ENCODE measurements at places on chromosomes 12 and 14.
A peak's percentile ranks its signal among the peaks of the same experiment; 100 is the strongest.

GRCh38 chr12:84561351-84561750 lies 351.2 kb downstream of the SLC6A15 start:
- no peak for DNase-seq

DNA sequence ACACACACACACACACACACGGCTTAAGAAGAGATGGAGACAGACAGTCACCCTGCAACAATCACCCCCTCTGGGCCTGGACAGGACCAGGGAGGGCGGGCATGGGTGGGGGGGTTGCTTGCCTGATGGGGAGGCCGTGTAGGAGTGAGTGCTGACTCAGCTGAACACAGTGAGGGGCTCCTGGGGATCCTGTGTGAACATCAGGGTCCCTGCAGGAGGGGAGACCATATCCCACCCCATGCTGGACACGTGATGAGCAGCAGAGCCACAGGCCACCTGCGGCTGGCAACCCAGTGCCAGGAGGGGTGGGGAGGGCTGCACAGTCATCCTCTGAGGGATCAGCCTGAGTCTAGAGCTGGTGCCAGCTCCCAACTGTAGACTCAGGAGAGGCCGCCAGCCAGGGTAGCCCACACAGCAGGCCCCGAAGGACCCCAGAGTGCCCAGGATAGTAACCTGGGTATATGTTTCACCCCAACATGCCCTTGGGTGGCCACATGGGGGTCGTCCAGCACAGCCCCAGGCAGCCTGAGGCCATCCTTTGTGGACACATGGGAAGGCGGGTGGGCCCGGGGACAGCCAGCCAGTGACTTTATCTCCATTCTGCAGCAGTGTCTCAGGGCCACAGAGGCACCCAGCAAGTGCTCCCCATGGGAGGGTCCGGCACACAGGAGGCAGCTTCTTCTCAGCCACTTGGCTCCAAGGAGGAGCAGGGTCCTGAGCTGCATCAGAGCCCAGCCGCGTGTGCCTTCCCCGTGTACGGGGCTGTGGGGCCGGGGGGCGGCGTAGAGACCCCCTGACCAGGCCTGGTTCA lies 73.7 kb upstream of the SFSWAP start:
- DNase-seq, result no peak

GRCh38 chr12:41242603-41243002 lies 54.5 kb downstream of the PDZRN4 start:
- DNase-seq, result no peak

GRCh38 chr12:52037248-52037861 lies 13.9 kb upstream of the NR4A1 start:
- DNase-seq, result no peak

DNA sequence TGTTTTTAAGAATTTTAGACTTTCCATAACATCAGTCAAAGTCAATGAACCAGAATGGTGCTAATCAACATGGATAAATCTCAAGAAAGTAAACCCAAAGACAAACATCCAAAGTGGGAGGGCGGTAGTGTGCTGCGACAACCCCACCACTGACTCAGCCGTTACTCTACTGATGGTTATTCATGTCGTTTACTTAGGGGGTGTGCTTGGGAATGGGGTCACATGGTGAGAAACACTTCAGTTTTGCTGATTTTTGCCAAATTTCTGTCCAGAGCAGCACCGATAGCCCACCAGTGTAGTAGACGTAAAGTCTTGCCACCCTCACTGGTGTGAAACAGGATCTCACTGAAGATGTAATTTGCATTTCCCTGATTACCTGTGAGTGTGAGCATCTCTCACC lies 99.9 kb downstream of the ADGRD1 start:
- DNase-seq, result no peak

GRCh38 chr12:107134558-107134957 lies 41.2 kb upstream of the CRY1 start:
- DNase-seq, result peak; percentile 24

DNA sequence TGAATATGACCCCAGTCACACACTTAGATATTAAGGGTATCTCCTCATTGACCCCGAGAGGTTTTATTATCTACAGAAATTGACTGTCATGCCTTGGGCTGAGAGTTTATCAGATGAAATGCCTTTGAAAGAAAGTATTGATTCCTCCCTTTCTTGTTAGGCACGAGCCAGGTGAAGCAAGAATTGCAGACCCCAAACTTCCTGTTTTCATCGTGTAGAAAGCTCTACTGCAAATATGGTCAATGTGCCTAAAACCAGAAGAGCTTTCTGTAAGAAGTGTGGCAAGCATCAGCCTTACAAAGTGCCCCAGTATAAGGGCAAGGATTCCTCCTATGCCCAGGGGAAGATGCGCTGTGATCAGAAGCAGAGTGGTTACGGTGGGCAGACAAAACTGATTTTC lies 143.9 kb upstream of the FUT8 start:
- DNase-seq, result no peak

- DNase-seq, result no peak
These were observed 176.7 kb downstream of the CALM1 start for GRCh38 chr14:90573385-90574105.

GRCh38 chr12:31578632-31579031 lies 12.3 kb downstream of the DENND5B start:
- no peak for DNase-seq

GRCh38 chr14:32546246-32546645 lies 217.1 kb downstream of the AKAP6 start:
- no peak for DNase-seq

GRCh38 chr12:45446013-45446412 lies 230.1 kb downstream of the ANO6 start:
- no peak for DNase-seq

DNA sequence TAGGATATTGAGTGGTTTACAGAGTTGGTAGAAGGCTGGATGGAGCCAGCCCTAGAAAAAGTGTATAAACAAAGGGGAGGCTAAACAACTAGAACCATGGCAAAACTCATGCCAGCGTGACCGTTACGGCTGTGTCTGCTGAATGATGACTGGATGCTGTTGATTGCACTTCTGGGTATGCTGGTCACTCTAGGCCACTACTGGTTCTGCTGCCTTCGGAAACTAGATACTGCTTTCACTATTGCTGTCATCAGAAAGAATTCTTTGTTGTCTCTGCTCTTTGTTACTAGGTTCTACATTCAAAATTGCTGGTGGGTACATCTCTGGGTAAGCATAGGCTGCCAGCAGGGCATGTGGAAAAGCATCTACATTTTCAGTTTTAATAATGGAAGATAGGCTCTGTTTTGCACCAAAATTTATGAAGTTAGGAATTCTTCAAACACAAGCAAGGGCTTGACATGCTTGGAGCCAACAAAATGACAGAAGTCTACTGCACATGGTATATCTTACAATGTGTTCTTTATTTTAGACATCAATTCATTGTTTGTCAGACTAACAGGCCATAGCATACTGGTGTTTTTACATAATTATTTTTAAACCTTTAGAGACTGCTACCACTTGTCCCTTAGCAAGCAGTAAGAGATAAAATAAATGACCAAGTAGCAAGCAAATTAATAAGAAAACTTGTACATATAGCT lies 15.4 kb downstream of the MON2 start:
- no peak for DNase-seq

DNA sequence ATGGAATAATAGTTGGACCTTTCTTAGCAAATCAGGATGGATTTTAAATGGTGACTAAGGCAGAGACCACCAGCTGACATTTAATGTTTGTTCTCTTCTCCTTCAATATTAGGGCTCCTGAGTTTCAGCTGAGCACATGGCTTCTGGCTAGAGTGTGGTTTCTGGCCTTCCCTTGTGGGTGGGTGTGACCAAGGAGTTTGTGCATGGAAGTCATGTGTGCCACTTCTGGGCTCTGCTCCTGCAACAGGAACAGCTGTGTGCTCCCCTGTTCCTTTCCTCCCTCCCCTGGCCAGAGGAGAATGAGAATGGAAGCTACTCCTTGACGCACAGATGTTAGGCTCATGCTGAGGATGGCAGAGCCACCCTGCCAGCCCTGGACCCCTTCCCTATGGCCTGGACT lies 44.2 kb downstream of the CCDC175 start:
- no peak for DNase-seq

DNA sequence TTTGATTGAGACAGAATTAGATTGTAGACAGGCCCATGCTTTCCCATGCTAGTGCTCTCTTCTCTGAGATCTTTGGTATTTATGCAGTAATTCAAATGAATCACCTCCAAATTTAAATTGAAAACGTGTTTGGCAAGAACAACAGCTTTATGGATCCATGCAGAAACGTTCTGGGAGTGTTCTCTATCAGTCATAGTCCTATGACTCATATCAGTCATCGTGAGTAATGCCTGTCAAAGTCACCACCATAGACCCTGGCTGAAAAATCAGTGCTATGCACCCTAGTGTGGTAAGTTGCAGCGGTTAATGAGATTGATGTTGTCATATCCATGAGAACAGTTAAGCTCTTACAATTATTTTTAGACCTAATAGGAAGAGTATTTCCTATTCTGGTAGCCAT lies 90.1 kb upstream of the FOXG1 start:
- peak; percentile 0 for DNase-seq

DNA sequence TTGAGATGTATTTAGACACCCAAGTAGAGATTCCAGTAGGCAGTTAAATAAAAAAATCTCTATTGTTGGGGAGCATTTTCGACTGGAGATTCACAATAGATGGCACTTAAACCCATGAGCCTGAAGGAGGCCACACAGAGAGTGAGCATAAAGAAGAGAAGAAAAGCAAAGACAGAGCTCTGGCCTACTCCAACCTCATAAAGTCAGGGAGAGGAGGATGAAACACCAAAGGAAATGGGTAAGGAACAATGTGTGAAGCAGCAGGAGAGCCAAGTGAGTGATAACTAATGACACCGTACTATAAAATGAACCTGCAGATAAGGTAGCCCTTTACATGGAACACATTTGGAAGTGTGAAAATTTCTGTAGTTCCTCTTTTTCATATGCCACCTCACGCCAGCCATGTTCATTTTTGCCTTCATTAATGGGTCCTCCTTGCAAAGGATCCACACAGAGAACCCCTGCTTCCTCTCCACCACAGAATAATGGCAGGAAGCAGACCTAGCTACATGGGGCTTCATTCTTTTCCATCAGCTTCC lies 150.0 kb upstream of the SYT10 start:
- no peak for DNase-seq

GRCh38 chr12:15209782-15210181 lies 11.4 kb downstream of the RERG start:
- no peak for DNase-seq
